ENCODE measurements at places on chromosomes 2 and 18.
A peak's percentile ranks its signal among the peaks of the same experiment; 100 is the strongest.

GRCh38 chr2:224440988-224441387 lies 39.1 kb upstream of the FAM124B start:
- peaks cover 51% of the 10 kb centered on the region for H3K27me3 ChIP-seq
- peak overlapping the region; percentile 64 for H3K4me3 ChIP-seq
- H3K36me3 ChIP-seq = peaks cover 10% of the 10 kb centered on the region

GRCh38 chr2:239239607-239240413 lies 161.0 kb downstream of the HDAC4 start:
- peaks cover 52% of the 10 kb centered on the region for H3K4me1 ChIP-seq
- peak overlapping the region; percentile 34 for H3K27ac ChIP-seq
- DNase-seq = no peak
- H3K27me3 ChIP-seq = no peaks in the 10 kb centered on the region
- no peaks in the 10 kb centered on the region for H3K36me3 ChIP-seq

DNA sequence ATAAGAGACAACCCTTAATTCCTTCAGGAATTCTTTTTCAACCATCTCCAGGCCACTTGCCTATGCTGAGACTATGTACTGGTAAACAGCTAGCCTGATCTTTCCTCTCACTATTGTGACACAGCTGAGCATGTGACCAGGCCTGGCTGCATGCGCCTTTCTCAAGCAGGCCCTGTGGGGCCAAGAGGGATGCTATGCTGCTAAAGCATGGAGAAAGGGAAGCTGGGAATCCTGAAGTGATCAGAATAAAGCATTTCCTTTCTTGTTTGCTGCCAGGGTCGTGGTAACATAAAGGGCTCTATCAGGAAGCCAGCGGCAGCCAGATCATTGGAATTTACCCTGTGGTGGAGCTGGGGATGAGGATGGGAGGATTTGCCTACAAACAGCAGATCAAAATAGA lies 29.8 kb upstream of the LCLAT1 start:
- H3K36me3 ChIP-seq = no peaks in the 10 kb centered on the region
- no peaks in the 10 kb centered on the region for H3K27me3 ChIP-seq
- no peak for DNase-seq
- H3K4me3 ChIP-seq = no peak overlapping the region
- no peak overlapping the region for H3K27ac ChIP-seq
- H3K4me1 ChIP-seq = peaks cover 19% of the 10 kb centered on the region

GRCh38 chr2:188285049-188285448 lies 6.6 kb upstream of the GULP1 start:
- no peaks in the 10 kb centered on the region for H3K36me3 ChIP-seq
- DNase-seq = no peak
- no peak overlapping the region for H3K27ac ChIP-seq
- peaks cover 6% of the 10 kb centered on the region for H3K27me3 ChIP-seq
- no peak overlapping the region for H3K4me3 ChIP-seq

DNA sequence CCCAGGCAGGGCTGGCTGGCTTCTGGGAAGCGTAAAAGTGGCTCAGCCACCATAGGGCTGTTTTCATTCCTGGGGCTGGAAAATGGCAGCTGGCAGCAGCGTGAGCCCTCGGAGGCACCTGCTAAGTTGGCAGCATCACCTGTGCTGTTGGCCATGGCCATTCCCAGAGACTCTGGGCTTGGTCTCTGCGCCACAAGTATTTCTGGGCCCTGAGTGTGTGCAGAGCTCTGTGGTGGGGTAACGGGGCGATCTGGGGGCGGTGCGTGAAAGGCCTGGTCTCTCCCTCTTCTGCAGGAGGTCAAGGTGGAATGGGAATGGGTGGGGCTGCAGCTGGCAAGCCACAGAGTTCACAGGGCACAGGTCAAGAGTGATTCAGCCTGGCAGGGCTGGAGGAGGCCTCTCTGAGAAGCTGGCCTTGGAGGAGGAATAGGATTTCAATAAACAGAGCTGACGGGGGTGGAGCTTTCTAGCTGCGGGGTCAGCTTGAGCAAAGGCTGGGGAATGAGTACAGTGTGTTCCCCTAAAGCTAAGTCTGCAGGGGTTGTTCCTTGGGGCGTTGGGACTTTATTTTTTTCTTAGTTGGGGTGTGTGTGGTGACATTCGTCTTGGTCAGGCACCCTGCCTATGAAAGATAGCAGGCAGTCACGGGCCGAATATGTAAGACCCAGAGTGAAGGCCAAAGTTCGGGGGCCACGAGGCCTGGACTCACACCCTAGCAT lies 10.3 kb upstream of the NTSR2 start:
- no peaks in the 10 kb centered on the region for H3K4me1 ChIP-seq
- H3K27me3 ChIP-seq = peaks cover 39% of the 10 kb centered on the region
- no peak overlapping the region for H3K27ac ChIP-seq

DNA sequence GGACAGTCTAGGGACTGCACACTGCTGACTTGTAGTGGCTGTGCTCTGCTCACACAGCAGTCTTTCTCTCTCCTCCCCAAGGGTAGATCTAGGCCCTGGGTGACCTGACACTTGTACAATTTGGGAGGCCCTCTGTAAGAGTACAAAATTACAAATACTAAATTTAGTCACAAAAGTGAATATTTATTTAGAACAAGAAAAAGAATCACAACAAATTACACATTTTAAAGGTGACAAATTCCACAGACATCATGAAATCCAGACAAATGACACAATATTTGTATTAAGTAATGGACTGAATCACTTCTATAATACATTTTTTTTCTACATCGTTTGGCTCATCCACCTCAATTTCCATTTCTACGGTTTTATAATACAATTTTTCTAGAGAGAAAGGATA lies 496.4 kb downstream of the TXNL1 start:
- H3K27ac ChIP-seq = no peak overlapping the region
- H3K4me3 ChIP-seq = no peak overlapping the region
- H3K36me3 ChIP-seq = no peaks in the 10 kb centered on the region
- H3K4me1 ChIP-seq = no peaks in the 10 kb centered on the region

DNA sequence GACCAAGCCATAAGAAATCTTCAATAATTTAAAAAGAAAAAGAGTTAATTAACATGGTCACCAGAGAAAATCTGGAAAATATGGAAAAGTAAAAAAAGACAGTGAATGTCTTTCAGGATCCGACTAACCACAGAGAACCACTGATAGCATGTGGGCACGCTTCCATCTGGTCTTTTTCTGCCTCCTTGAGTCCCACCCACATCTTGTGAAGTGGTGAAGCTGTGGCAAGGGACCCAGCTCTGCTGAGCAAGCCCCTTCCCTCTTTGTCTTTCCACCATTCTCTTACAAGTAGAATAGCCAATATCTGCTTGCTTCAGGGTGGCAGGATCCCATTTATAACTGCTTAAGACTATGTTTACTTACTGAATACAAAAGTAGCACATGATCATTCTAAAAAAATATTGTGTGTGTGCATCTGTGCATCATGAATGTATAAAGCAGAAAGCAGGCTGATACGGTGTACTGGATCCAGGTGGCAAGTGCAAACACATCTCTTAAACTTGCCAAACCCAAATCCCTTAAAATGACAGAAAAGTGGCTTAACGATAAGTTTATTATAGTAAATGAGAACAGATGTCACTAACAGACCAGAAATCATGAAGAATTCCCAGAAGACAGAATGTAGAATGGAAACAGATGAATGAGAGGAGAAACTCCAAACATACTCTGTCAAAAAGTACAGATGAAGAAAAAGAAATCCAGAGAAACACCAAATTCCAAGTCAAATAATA lies 52.3 kb downstream of the FOXI3 start:
- H3K36me3 ChIP-seq = no peaks in the 10 kb centered on the region
- no peaks in the 10 kb centered on the region for H3K4me1 ChIP-seq
- H3K27me3 ChIP-seq = peaks cover 6% of the 10 kb centered on the region
- DNase-seq = no peak
- H3K27ac ChIP-seq = no peak overlapping the region

DNA sequence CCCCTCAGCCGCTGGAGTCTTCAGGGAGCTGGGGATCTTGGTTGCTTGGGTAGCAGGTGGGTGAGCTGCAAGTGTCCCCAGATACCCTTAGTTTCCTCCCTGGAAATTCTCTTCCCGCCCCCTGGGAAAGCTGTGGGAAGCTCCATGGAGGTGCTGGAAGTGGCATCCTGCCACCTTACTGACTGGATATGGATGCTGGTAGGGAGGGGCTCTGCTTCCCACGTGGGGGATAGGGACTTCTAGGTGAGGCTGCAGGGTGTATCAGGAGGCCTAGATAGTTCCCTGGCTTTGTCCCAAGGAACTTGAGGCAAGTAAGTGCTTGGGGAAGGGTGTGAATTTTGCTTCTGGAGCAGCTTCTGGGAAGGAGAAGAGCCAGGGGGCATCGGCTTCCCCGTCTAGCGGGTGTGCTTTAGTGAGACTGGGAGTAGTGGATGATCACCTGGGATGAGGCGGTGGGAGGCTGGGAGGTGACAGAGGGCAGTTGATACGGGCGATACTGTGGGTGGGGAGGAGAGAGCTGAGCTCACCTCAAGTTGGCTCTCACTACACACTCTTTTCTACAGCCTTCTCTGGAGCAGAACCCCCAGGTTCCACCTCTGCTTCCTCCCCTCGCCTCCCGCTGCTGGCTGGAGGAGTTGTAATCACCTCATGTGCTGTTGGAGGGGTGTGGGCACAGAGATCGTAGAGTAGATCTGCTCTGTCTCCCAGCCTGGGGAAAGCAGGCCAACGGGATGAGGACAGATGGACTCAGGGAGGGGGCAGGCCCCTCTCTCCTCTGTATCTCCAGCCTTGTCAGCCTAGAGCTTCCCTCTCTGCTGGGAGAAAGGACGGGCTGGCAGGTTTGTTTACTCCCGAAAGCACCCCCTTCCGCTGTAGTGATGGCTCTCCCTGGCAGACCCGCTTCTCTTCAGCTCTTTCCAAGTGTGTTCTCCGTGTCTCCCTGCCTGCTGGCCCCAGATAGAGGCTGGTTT lies 19.8 kb downstream of the TET3 start:
- DNase-seq = no peak
- H3K27me3 ChIP-seq = no peaks in the 10 kb centered on the region
- H3K27ac ChIP-seq = no peak overlapping the region

DNA sequence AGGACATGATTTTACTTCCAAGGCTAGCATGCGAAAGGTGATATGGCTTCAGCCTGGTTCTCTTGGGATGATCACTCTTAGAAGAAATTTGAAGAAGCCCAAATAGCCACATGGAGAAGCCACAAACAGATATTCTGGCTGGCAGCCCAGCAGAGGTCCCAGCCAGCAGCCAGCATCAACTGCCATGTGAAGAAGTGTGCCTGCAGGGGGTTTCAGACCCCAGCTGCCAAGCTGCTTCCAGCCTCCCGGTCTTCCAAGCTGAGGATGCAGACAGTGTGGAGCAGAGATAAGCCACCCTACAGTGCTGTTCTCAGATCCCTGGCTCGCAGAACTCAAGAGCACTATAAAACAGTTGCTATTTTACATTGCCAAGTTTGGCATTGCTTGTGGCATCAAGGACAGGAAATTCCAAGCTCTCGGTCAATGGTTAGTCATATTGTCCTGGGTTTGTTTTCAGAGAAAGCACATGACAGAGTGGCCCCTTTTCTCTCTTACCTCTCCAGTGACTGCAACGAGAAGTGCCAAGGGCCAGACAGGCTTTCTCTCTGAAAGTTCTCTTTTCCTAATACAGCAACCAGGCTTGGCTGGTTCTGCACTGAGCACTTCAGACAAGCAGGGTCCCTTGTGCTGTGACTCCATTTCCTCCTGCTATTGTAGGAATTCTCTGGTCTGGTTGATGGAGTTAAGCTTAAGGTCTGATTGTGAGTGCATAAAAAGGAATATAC lies 223.7 kb downstream of the ANKRD30B start:
- H3K4me3 ChIP-seq = no peak overlapping the region
- no peak for DNase-seq
- H3K27ac ChIP-seq = no peak overlapping the region
- no peaks in the 10 kb centered on the region for H3K27me3 ChIP-seq
- H3K36me3 ChIP-seq = no peaks in the 10 kb centered on the region

GRCh38 chr2:147904051-147904450 lies 59.2 kb downstream of the ACVR2A start:
- no peak overlapping the region for H3K4me3 ChIP-seq
- no peak for DNase-seq
- no peaks in the 10 kb centered on the region for H3K4me1 ChIP-seq
- no peaks in the 10 kb centered on the region for H3K27me3 ChIP-seq
- no peak overlapping the region for H3K27ac ChIP-seq

GRCh38 chr18:32624182-32624723 lies 148.6 kb downstream of the KLHL14 start:
- no peak for DNase-seq
- no peak overlapping the region for H3K27ac ChIP-seq
- no peak overlapping the region for H3K4me3 ChIP-seq
- no peaks in the 10 kb centered on the region for H3K4me1 ChIP-seq
- peaks cover 8% of the 10 kb centered on the region for H3K27me3 ChIP-seq

GRCh38 chr2:239000500-239001073 lies 152.7 kb downstream of the TWIST2 start:
- no peak overlapping the region for H3K27ac ChIP-seq
- no peaks in the 10 kb centered on the region for H3K36me3 ChIP-seq
- no peak overlapping the region for H3K4me3 ChIP-seq
- no peaks in the 10 kb centered on the region for H3K4me1 ChIP-seq

- no peak overlapping the region for H3K27ac ChIP-seq
- no peak for DNase-seq
- no peaks in the 10 kb centered on the region for H3K36me3 ChIP-seq
- no peaks in the 10 kb centered on the region for H3K27me3 ChIP-seq
- no peaks in the 10 kb centered on the region for H3K4me1 ChIP-seq
These were observed 635.5 kb upstream of the NETO1 start for GRCh38 chr18:73503326-73503725.

DNA sequence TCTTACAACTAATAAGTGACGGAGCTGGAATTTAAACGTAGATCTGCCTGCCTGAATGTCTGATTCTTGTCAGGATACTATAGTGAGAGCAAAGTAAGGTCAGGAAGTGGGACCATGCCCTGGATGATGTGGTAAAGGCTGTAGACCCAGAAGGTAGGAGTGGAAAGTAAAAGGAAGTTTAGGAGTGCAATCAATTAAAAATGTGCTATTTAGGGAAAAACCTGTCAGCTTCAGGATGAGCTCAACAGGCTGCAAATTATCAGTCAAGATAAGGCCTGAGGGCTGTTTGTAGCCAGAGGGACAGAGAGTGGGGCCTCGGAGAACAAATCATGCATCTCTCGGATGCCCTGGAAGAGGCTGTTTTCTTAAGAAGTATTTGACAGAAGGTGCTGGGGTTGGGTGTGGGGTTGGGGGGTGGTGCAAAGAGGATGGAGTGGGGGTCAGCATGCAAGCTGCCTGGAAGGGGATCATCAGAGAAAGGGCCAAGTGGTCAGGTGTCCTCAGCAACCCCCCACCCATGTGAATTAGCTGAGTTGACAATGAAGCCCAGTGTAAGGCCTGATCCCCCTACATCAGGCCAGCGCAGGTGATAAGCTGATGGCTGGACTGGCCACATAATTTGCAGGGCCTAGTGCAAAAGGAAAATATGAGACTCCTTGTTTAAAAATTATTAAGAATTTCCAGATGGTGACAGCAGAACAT lies 53.2 kb upstream of the MAPRE3 start:
- no peaks in the 10 kb centered on the region for H3K36me3 ChIP-seq
- H3K27me3 ChIP-seq = peaks cover 20% of the 10 kb centered on the region
- no peak for DNase-seq
- H3K4me1 ChIP-seq = no peaks in the 10 kb centered on the region
- no peak overlapping the region for H3K4me3 ChIP-seq

DNA sequence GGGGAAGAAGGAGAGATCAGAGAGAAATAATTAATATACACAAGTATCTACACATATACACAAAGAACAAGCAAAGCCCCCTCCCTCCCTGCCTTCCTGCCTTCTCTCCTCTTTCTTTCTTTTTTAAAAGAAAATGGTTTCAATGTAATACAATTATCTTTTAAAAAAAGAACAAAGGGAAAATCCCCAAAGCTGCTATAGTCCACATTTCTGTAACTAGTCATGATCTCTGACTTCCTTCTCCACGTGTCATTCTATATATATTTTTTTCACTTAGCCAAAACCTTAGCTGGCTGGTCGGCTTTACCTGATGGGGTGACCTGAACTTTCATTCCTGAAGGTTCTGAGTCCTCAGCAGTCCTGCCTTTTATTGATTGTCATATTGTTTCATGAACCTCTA lies 44.3 kb downstream of the MAP3K20 start:
- DNase-seq = no peak
- no peaks in the 10 kb centered on the region for H3K4me1 ChIP-seq
